Stimulated activated CD4-positive, alpha-beta T cell treated with anti-CD3 and anti-CD28 coated beads, Interleukin-1b, Interleukin-23, amount 100 ng/mL, for 4 hours (primary cell): ENCODE measurements at places on chromosomes 1 and 21.
A peak's percentile ranks its signal among the peaks of the same experiment; 100 is the strongest.

DNA sequence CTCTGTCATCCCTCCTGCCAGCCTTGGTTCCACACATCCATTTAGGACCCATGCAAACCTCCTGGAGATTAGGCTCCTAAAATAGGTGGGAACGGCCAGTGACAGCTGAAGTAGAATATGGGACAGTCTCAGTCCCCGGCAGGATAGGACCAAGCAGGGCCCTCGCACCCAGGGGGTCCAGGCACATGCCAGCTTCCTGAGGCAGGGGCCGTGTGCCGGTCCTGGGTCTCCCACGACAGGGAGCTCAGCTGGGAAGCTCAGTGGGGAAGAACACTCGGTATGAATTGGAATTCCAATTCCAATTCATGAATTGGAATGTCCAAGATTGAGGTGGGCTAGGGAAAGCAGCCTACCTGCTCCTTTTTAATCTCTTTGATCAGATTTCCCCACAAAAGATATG lies 9.8 kb downstream of the MUL1 start:
- DNase-seq, result no peak

DNA sequence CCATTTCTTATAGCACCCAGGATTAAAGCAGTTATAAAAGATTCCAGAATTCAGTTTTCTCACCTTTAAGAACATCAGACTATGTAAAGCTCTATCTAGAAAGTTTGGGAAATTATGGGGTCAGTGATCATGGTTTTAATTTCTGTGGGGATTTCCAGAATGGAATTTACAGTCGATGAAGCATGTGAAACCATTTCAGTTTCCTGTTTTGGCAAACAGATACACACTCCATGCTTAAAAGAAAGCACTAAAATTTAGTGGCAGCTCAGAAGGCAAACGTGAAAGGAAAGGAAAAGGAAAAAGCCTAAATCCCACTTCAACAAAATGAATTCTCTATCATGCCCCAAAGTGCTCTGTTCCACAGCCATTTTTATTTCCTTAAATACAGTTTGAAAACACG lies 60.4 kb downstream of the FYB2 start:
- no peak for DNase-seq

DNA sequence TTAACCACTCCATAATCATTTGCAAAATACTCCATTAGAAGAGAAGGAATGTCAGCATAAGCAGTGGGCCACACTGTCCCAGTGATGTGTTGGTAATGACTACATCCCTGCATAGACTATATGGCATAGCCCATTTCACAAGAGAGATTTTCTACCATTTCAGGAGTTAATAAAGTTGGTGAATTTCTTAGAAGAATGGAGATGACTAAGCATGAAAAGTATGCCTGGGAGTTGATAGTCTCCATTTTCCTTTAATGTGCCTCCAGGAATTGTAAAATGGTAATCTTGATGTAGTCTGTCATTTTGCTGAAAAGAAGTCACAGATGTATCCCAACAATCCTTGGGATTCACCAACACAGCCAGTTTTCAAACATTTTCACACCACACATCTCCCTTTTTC lies 608.8 kb upstream of the CHRM3 start:
- DNase-seq, result no peak

- no peak for DNase-seq
Measured at GRCh38 chr1:205137901-205138300, 16.1 kb upstream of the RBBP5 start.

- DNase-seq, result peak; percentile 23
Measured at GRCh38 chr1:31182352-31182751, 57.3 kb downstream of the NKAIN1 start.

GRCh38 chr1:85054664-85055063 lies 6.4 kb upstream of the MCOLN3 start:
- no peak for DNase-seq

DNA sequence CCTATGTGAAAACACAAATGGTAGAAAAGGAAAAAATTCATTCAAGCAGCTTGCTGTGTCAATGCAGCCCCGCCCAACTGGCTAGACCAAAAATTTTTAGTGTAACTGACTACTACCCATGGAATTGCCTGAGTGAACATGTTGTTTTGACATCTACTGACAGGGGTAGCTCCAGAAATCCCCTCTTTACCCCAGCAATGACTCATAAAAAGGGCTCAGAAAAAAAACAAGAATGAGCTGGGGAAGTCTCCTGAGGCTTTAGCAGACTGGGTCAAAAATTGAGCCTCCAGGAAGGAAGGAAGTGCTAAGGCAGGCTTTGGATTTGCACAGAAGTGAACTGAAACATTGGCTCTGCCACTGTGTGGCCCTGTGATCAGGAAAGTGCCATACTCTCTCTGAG lies 24.4 kb upstream of the FGGY start:
- DNase-seq, result no peak

- peak; percentile 63 for DNase-seq
Measured at GRCh38 chr1:18883636-18884418, 18.5 kb downstream of the ALDH4A1 start.

- no peak for DNase-seq
Measured at GRCh38 chr1:200081151-200081968, 53.9 kb downstream of the NR5A2 start.

DNA sequence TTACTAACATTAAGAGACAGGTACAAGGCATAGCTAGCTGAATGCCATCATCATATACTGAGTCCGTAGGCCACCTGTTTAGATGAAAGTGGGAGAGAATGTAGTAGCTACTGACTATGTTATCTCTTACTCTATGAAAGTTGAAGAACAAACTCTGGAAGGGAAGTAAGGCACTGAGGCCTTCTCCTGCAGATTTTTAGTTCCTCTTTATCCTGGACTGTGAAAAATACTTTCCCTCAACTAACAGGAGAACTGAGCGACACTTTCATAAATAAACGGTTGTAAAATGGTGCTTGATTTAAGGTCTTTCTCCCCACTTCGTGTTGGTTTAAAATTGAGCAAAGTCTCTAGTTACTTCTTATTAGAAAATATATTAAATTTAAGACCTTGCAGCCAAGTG lies 101.9 kb downstream of the FNBP1L start:
- DNase-seq, result no peak

- DNase-seq, result no peak
Measured at GRCh38 chr21:45988366-45989347, 7.1 kb downstream of the COL6A1 start.

DNA sequence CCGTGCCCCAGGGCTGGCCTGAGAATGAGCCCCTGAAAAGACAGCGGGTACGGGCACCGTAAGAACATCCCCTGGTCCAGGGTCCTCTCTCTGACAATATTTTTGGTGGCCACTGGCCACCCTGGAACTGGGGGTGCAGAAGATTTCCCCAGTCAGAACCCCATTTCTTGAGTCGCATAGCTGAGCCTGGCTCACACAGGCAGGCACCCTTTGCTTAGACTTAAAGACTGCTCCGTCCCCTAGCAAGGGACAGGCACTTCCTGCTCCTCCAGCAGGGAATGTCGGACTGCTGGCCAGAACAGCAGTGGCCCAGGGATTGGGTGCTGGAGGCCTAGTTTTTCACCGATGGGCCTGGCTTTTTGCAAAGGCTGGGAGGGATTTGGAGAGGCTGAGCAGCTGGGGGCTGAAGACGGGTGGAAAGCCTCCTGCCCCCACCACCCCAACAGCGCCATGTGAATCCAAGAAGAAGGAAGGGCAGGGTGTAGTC lies 4.3 kb downstream of the OLIG2 start:
- no peak for DNase-seq

DNA sequence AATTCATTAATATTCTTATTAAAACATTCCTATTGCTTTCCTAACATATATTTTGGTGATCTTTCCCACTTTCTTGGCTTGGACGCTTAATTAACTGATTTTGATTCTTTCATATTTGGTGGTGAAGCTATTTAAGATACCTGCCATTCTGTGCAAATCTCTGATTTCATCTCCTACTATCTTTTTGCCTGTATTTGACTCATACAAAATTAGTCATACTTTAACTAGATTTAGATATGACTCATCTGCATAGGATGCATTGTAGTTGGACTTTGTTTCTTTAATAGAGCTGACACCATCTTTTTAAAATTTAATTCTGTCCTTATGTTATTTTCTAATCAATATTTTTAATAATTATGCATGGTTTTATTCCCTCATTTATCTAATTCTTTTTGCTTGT lies 93.8 kb upstream of the PLPPR4 start:
- no peak for DNase-seq

DNA sequence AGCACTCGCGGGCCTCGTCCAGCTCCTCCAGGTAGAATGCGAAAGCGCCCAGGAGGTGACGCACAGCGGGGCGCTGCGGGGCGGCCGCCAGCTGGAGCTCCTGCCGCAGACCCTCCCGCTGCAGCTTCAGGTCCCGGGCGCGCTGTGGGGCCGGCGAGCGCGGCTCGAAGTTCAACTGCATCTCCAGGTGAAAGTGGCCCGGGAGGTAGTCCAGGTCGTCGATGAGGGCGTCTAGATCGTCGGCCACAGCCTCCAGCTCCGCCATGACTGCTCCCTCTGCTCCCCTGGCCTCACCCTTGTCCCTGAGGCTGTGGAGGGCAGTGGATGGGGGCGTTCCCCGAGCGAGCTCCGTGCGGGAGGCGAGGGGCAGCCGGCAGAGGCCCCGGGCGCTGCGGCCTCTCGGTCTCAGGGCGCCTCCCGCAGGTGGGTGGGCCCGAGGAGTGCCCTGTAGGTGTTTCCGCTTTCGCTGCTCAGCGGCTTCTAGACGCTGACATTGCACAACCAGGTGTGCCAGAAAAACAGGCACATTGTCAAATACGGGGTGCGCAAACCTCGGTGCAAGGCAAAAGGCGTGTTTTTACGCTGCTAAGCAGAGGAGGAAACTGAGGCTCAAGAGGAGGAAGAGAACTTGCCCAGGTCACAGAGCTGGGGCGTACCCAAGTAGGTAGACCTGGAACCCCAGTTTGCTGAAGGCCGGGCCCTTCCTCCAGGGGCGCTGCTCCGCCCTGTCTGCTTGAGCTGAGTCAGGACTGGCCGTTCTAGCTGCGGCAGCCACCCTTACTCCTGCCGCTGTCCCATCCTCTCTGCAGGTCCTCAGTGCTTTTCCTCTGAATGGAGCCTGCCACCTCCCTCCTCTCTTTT lies at the start of gene TTC22:
TSS of gene TTC22 (minus strand) at position 425 of the 861 bp plus-strand sequence. CDS start at position 265, 160 bp downstream.
- peak; percentile 50 for DNase-seq

- DNase-seq, result no peak
Measured at GRCh38 chr1:219788091-219788490, 140.3 kb downstream of the SLC30A10 start.

GRCh38 chr1:85554630-85555327 lies 25.8 kb upstream of the CCN1 start:
- no peak for DNase-seq

GRCh38 chr21:45512626-45513002 lies 29.6 kb downstream of the SLC19A1 start:
- DNase-seq, result no peak

GRCh38 chr1:9609998-9610397 lies 21.3 kb downstream of the TMEM201 start:
- DNase-seq, result no peak

DNA sequence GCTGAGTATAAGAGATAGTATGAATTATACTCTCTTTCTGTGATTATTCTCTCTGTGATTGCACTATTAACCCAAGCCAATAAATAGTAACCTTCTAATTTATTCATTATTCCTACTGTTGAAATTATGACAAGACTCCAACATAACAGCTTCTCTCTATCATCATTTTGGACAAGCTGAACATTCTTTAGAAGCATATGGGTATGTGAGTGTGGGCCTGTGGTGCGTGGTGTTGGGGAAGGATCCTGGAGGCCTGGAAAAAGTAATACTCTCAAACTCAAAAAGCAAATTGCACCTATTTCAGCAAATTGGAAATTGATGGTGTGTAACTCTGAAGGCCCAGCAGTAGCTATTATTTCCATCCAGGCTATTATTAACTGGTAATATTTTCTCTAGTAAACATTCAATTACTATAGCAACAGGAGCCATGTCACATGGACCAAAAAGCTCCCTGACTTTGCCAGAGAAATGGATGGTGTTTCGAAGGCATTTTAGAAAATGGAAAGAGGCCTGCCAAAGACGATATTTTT lies 502.8 kb downstream of the LTN1 start:
- no peak for DNase-seq

GRCh38 chr1:25991937-25992688 lies 5.8 kb downstream of the PAFAH2 start:
- DNase-seq, result no peak

DNA sequence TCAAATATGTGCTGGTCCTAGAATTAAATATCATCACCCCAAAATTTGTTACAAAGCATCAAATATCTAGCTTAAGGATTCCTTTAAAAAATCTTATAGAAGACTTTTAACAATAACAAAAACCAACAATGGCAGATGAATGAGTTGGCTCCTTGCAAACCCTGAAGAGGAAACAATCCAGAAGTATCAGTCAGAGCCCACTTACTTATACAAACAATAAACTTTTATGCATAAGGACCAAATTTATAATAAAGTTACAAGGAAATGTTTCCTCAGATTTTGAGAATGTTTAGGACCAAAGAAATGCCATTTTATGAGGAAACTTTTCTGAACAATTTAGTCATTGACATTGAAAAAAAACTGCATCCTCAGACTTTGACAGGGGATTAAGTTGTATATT lies 52.7 kb downstream of the LPAR3 start:
- DNase-seq, result no peak

DNA sequence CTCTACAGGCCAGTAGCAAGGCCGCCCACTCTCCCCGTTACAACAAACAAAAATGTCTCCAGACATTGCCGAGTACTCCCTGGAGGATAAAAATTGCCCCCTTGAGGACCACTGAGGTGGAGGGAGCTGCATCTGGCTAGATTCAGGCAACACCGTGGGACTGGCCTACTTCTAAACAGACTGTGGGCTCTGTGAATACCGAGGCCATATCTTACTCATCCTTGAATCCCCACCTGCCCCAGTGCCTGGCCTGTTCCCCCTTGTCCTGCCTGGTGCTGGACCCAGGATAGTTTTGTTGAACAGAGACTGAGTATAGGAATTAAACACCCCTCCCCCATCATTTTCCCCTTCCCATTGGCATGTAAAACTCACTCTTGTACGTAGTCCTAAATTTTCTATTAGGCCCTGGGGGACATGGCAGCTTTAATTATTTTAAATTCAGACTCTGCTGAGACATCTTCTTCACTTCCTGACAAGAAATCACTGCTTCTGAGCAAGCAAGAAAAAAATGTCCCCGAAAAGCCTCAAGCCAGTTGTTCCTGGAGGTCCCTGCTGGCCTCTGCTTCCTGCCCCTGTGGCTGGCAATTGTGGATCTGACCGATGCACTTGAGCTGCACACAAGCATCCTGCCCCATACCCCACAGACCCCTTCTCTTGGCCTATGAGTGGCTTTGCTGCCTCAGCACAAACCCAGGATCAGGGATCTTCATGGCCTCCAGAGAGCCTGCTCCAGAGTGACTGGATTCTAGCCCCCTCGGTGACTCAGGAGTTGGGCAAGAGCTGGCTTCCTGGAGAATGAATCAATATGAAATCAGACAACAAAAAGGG lies 111.0 kb downstream of the ACTL8 start:
- no peak for DNase-seq
